COR-L47 (cell line): ENCODE measurements at places on chromosomes 7 and 10.

DNA sequence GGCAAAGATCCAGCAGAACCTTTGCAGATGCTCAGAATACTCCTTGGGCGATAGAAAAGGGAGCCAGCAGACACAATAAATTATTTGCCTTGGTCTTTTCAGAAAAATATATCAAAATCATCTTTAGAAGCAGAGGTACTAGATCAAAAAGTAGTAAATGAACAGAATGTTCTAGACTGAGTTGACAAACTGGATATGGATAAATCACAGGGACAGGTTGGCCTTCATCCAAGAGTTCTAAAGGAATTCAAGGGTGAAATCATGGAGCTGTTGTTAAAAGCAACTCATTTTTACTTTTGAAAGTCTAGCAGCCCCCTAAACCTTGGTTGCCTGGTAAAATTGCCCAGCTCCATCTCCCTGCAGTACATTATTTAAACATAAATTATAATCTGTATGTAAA, 99.1 kb downstream of the PLCE1 start:
- no peak for DNase-seq

- no peak for DNase-seq
Observed at GRCh38 chr7:45623740-45624391, 49.7 kb downstream of the ADCY1 start.

- DNase-seq = no peak
Observed at GRCh38 chr10:31362023-31362641, 43.1 kb downstream of the ZEB1 start.

GRCh38 chr7:142696456-142697179, 52.7 kb upstream of the PRSS1 start:
- DNase-seq = no peak

GRCh38 chr10:75408911-75409885, 7.6 kb upstream of the ZNF503 start:
- DNase-seq = peak; percentile 40

GRCh38 chr7:15403751-15404150, 158.1 kb downstream of the AGMO start:
- no peak for DNase-seq

DNA sequence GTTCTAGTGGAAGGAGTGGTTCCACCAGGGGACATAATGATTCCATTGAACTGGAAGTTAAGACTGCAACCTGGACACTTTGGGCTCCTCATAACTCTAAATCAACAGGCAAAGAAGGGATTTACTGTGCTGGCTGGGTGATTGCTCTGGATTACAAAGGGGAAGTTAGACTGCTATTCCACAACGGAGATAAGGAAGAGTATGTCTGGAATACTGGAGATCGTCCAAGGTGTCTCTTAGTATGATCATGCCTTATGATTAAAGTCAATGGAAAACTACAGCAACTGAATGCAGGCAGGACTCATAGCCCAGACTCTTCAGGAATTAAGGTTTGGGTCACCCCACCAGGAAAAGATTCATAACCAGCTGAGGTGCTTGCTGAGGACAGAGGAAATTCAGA, 310.6 kb upstream of the MGMT start:
- no peak for DNase-seq

GRCh38 chr7:129898502-129899160, 54.1 kb downstream of the UBE2H start:
- no peak for DNase-seq

- DNase-seq = no peak
Observed at GRCh38 chr10:85060944-85061343, 732.6 kb downstream of the CCSER2 start.

GRCh38 chr10:3828404-3829155, 43.6 kb upstream of the KLF6 start:
- DNase-seq = no peak

GRCh38 chr10:81095238-81095637, 557.5 kb downstream of the SH2D4B start:
- DNase-seq = no peak

DNA sequence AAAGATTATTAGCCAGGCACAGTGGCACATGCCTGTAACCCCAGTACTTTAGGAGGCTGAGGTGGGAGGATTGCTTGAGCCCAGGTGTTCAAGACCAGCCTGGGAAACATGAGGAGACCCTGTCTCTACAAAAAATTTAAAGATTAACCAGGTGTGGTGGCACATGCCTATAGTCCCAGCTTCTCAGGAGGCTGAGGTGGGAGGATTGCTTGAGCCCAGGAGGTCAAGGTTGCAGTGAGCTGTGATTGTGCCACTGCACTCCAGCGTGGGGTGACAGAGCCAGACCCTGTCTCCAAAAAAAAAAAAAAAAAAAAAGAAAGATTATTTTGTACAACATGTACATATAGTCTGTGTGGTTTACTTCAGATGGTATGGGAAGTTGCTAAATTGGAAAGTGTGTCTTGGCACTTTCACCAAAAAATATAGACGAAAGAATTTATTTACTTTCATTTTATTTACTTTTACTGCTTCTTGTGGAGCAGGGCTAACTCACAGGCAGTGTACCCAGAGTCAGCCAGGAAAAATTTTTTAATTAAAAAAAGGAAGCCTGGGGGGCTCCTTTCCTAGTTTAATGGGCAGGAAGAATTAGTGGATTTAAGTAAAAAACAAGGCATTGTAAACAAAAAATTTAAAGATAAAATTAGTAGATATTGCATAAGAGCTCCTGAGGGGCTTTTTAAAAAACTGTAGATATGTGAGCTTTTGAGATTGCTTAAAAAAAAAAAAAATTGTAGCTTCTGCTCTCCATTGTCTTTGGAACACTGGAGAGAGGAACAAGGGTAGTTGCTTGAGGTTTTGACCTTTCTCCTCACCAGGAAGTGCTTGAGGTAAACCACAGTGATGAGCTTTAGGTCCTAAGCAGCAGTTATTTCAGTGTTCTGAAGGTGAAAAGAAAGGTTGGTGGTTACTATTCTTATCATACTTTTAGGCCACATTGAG, 44.6 kb upstream of the VDAC2 start:
- DNase-seq = no peak

DNA sequence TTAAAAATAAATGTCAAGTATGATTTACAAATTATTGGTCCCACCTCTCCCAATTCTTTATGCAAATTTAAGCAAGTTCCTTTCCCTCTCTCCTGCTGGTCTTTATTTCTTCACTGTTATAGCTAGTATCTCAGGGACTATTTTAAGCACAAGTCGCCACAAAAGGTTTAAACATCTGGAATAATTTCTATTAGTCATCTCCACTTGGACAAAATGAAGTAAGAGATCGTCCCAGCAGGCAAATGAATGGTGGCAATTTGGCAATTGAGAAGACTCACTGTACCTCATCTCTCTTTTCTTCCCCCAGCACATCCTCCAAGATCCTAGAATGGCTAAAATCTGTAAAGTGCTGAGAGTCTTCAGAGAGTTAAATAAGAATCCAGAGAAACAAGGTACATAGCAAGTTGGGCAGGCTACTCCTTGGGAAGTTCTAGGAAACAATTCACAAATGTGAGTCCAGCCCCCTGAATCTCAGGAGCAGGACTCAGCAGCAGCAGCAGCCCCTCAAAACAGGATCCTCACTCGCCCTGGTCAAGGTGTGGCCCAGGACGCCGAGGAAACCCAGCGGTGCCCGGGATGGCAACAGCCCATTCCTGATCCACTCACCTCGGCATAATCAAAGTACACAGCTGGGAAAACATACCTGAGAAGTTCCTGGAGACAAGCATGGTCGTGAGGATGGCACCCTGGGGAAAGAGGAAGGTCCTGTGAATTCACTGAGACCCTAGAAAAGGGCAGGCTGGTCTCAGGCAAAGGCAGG, 30.3 kb upstream of the NDST2 start:
- DNase-seq = no peak

- DNase-seq = no peak
Observed at GRCh38 chr7:130494431-130494858, 2.6 kb downstream of the MEST start.

DNA sequence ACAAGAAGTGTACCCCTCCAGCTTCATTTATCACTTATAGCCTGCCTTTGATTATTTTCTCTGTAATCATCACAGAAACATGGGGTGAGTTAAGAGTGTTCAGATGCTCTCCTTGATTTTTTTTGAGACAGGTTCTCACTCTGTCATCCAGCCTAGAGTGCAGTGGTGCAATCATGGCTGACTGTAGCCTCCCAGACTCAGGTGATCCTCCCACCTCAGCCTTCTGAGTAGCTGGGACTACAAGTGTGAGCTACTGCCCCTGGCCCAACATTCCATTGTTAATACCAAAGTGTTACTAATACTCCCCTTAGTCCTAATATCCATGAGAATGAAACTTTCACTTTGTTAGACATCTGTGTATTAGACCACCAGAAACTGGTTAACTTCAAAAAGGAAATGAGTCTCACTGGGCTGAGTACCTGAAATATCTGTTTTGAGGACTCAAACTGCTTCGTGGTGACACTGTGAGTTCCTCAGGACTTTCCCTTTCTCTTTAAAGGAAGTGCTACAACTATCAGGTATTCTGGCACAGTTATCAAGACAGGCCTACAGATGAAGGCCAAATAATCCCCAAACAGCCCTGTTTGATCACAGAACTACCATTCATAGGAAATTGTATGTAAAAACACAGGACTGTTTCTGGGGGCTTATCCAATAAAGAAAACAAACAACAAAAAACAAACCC, 20.5 kb upstream of the CFAP70 start:
- DNase-seq = no peak

DNA sequence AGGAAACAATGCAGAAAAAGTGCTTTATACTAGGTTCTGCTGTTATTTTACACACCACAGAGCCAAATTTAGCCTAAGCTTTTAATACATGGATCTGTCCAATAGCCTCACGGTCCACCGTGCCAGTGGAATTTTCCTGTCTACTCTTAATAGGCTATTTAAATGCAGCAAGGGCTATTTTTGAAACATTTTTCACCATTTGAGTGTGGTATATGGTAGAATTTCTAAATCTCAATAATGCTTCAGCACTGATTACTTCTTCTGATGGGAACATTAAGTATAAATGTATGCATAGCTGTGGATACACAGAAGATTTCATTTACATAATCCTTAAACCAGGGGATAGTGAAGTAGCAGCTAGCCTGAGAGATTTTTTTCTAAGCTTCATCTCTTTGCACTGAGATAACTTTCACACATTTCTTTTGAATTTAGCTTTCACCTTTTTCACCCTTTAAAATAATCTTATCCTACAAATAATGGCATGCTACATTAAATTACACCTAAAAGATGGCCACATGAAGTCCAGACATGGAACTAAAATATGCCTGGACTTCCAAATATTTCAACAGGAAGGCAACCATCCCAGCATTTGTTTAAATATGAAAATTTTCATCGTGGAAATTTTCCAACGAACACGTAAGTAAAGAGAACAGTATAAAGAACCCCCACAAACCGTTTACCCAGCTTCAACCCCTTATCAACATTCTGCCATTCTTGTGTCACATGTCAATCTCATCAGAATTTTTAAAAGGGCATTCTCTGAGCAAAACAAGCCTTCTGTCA, 45.4 kb downstream of the AMPH start:
- no peak for DNase-seq

GRCh38 chr10:62990126-62990525, 143.0 kb upstream of the NRBF2 start:
- DNase-seq = no peak

DNA sequence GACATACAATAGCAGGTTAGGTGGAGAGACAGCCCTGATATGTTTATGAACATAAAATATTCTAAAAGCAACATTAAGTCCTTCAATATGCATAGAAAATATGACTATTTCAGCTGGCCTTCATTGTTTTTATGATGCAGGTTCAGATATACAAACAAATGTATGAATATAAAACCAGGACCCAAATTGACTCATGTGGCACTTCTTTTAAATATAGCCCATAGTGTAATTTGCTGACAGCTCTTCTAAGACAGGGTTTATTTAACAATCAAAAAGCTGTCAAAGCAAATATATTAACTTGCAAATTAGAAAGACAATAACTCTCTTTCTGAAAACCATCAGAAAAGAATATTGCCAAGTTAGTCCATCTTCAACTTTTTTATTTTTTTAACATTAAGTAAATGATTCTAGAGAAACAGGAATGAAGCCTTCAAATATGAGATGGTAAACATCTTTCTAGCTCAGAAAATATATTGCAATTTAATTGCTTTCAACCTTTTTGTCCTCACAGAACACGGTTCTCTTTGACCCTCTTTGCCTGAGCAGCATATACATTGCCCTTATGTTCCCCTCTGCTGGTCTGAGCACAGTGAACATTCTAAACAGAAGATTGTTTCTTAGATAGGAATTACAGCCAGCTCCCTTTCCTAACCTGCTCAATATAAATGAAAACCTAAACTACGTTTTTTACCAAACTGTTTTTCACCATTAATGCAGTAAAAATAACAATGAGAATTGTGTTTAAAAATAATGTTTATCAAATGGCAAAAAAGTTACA, 82.8 kb downstream of the CACNA2D1 start:
- DNase-seq = peak; percentile 6

DNA sequence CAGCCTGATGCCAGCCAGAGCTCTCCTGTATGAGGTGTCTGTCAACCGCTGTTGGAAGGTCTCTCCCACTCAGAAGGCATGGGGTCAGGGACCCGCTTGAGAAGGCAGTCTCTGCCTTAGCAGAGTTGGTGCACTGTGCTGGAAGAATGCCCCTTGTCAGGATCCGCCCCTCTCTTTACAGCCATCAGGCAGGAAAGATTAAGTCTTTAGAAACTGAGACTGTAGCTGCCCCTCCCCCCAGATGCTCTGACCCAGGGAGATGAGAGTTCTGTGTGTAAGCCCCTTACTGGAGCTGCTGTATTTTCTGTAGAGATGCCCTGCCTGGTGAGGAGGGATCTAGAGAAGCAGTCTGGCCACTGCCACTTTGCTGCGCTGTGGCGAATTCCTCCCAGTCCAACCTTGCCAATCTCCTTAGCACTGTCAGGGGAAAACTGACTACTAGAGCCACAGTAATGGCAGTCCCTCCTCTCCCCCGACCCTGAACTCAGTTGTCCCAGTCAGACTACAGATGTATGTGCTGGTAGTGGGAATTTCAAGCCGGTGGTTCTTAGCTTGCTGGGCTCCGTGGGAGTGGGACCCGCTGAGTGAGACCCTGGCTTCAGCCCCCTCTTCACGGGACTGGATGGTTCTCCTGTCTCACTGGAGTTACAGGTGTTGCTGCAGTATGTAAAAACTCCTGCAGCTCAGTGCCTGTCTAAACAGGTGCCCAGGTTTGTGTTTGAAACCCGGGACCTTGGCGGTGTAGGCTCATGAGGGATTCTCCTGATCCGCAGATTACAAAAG, 285.5 kb upstream of the ZWINT start:
- no peak for DNase-seq

DNA sequence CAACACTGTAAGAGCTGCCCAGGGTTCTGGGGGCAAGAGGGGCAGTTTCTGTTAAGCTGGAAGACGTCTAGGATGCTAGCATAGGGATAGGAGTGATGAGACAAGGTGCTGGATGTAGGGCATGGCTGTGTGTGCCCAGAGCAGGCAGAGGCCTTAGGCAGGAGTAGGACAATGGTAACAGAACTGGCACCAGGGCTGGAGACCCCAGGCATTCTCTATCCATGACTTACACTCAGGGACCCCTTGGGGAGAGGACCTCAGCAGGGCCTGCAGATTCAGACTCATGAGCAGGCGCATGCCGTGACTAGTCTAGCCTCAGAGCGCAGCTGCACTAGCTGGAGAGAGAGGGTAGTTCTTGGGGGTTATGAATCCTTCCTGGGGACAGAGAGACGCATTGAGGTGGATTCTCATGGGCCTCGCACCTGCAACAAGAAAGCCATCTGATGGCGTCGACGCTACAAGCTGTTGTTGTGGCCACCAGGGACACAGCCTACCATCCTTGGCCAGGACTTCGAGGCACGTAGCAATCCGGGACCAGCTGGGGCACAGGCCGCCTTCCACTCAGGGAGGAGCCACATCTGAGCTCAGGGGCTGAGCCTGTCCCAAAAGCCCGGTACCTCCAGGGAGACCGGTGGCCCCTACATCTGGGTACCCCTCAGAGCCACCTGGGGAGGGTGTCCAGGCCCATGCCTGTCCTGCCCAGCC, 474.1 kb downstream of the PTPRN2 start:
- DNase-seq = no peak

GRCh38 chr10:10193848-10194247, 823.8 kb upstream of the CELF2 start:
- no peak for DNase-seq
